ENCODE measurements at places on chromosomes 1 and 21.
A peak's percentile ranks its signal among the peaks of the same experiment; 100 is the strongest.

DNA sequence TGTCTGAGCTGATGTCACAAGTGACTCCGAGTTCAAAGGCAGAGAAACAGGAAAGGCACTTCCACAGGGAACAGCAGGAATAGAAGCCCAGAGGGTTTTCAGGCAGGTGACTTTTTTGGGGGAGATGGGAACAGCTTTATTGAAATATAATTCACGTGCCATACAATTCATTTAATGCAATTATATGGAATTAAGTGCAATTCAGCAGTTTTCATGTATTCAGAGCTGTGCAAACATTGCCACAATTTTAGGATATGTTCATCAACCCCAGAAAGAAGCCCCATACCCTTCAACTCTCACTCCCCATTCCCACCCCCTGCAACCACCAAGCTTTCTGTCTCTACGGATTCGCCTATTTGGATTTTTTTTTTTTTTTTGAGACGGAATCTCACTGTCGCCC lies 17.0 kb downstream of the KCNAB2 start:
- DNase-seq, result no peak

DNA sequence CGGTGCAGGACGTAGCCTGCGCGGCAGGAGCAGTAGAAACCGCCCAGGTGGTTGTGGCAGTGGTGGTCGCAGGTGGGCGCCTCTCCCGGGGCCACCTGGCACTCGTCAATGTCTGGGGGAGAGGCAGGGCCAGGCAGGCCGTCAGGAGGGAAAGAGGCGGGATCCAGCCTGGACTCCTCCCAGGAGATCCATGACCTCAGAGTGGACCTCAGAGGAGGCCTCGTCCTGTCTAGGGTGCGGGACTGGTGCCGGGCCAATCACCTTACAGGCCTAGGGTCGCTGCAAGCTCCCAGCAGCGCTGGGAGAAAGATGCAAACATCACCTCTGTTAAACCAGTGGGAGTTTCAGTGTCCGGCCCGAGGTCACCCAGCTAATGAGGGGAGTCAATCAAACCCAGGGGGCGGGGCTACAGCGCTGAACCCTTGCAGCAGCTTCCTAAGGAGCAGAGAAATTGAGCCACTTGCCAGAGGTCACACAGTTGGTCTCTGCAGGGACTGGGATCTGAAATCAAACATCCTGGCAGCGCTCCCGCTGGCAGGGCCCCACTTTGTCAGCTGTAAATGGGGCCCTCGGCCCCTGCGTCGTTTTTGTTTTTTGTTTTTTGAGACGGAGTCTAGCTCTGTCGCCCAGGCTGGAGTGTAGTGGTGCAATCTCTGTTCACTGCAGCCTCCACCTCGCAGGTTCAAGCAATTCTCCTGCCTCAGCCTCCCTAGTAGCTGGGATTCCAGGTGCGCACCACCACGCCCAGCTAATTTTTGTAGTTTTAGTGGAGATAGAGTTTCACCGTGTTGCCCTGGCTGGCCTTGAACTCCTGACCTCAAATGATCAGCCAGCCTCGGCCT lies 1.4 kb downstream of the MASP2 start:
- DNase-seq, result no peak

DNA sequence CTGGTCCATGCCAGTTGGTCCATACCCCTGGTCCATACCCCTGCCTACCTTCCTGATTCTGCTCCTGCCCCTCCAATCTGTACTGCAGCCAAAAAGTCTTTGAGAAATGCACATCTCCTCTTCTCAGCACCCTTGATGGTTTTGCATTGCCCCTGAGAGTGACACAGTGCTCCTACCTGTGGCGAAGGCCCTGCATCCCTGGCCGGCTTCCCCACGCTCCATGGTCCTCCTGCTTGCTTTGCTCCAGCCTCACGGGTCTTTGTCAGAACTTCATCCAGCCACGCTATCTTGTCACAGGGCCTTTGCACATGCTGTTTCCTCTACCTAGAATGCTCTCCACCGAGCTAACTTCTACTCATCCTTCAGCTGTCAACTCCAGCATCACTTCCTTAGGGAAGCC lies 32.2 kb upstream of the TTC4 start:
- DNase-seq, result no peak

DNA sequence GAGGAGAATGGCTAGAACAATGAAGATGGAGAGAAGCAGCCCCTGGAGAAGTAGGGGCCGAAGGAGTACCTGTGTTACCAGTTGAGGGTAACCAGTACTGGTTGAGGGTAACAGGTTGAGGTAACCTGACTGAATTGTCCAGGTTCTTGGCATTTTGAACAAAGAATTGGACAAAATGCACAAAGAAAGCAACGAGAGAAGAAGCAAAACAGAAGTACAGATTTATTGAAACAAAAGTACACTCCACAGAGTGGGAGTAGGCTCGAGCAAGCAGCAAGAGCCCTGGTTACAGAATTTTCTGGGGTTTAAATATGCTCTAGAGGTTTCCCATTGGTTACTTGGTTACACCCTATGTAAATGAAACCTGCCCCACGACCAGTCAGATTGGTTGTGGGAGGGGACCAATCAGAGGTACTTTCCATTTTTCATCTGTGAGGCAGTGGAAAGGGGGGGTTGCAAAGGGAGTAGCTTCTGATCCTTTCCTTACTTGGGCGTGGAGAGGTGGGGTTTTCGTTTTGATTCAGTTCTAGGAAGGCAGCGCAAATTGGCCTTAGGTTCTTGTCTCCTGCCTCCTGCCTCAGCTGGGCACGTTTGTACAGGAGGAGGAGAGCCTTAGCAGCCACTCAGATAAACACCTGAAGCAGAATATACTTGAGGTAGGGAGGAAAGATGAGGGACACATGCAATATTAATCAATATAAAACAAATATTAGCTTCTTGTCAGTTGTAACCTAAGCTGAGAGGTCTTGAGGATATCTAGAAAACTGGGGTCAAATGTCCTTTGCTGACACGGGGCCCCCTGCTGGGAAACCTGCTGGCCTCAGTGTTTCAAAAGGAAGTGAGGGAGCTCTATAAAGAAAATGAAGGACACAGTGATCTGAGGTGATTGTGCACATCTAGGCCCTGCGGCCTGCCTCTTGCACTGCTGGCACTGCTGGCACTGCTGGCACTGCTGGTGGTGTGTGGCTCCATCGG lies 14.3 kb upstream of the LSM10 start:
- DNase-seq, result no peak

DNA sequence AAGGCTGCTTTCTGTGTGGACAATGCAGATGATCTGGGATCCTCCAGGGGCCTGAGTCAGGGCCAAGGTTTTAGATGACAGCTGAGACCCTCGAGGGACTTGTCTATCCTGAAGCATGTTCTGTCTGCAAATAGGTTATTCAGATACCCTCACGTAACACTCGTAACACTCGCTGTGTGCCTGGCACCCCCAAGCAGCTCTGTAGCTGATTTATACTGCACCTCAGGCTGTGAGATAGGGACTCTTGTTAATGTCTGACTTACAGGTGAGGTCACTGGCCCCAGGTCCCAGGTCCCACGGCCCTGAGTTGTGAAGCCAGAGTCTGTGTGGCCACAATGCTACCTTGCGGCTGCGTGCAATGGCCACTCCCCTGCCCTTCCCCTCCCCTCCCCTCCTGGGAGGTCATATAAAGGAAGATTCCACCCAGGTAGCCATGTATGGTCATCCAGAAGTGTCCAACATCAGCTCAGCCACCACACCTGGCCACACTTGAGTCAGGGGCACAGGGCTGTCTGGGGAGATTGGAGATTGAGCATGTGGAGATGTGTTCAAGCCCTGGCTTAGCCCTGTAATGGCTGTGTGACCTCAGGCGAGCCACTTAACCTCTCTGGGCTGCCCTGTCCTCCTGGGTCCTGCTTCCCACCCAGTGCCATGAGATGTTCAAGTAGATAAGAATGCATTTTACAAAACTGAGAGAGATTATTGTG lies 687.7 kb downstream of the MATN1 start:
- no peak for DNase-seq

- DNase-seq, result peak; percentile 57
Observed at GRCh38 chr1:89483010-89483756, 41.4 kb upstream of the LRRC8B start.

GRCh38 chr1:111904478-111905218 lies 84.8 kb downstream of the KCND3 start:
- no peak for DNase-seq

DNA sequence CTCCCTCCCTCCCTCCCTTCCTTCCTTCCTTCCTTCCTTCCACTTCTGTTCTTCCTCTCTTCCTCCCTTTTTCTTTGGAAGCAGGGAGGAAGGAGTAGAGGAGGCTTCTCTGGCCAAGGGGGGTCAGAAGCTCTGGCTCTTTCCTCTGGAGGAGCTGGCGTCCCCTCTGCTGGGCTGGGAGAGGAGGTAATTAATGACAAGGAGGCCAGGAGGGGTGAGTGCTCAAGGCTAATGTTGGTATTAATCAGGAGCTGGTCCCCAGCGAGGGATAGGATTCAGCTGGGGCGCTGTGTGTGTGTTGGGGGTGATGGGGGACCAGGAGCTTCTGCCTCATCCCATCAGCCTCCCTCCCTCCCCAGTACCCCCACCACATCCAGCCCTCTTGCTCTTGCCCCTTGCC lies 6.2 kb upstream of the PEAR1 start:
- no peak for DNase-seq

DNA sequence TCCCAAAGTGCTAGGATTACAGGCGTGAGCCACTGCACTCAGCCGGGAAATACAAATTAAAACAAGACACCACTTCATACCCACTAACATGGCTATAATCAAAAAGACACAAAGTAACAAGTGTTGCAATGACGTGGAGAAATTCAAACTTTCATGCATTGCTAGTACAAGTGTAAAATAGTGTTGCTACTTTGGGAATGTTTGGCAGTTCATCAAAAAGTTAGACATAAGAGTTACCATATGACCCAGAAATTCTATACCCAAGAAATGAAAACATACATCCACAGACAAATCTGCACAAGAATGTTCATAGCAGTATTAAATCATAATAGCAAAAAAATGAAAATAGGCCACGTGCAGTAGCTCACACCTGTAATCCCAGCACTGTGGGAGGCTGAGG lies 16.4 kb downstream of the FOXJ3 start:
- DNase-seq, result no peak

DNA sequence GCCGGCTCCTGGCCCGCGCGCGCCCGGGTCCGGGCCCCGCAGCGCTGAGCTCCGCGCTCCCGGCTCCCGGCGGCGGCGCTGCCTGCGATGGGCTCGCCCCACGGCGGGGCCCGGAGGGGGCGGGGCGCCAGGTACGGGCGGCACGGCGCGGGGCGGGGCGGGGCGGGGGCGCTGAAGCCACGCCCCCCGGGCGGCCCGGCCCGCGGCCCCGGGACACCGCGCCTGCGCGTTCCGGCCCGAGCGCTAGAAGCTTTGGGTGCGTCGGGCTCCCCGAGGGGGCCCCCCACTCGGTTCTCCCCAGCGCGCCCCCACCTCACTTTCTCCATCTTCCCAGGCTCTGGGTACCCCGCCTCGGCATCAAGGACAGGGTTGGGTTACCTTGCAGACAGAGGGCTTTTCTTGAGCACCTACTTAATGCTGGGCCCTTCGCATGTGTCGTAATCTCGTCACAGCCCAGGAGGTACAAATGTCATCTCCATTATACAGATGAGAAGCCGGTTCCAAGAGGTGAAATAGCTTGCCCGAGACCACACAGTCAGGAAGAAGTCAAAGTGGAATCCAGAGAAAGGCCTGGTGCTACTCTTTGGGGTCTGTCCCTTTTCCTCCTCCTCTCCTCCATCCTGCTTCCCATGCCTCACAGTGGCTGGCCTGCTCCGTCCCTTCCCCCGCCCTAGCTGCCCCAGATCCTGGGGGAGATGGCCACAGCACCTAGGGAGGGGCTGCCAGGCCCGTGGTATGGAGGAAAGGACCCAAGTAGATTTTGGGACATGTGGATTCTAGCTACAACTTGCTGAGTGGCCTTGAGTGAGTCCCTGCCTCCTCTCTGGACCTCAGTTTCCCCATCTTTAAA lies 46.5 kb downstream of the RAP1GAP start:
- DNase-seq, result peak; percentile 45

- DNase-seq, result no peak
Observed at GRCh38 chr1:92217721-92218120, at the start of gene C1orf146. Gene C1orf146, plus strand, starts transcription at chr1:92217915. Its CDS starts 13,506 bp downstream, at chr1:92231421.

Measured in progenitor cell of endocrine pancreas (in vitro differentiated cells).